CD4-positive, alpha-beta T cell treated with Interleukin-10 for 1 hour (primary cell): ENCODE measurements at places on chromosomes 2 and 18.

GRCh38 chr2:174773215-174773614 lies 8.9 kb upstream of the CHRNA1 start:
- DNase-seq: no peak

DNA sequence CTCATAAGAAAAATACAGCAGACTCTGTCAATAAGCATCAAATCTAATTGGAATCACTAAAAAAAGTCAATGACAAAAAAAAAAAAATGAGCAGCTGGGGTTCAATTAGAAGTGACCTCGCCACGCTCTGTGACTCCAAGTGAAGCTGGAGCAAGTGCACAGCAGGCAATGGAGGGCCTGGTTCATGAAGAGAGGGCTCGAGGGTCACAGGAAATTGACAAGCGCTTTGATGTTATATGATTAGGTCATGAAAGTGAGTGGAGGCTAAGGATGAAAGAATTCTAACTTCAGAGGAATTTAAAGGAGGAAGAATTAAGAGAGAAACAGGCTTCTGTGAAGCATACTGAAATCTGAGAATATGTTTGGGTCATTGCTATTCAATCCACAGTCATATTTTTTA lies 85.4 kb upstream of the TMEM18 start:
- no peak for DNase-seq

GRCh38 chr18:75125382-75126331 lies 83.3 kb downstream of the PTGR3 start:
- DNase-seq: no peak

- DNase-seq: no peak
Measured at GRCh38 chr2:10548626-10549025, 100.5 kb upstream of the ODC1 start.

DNA sequence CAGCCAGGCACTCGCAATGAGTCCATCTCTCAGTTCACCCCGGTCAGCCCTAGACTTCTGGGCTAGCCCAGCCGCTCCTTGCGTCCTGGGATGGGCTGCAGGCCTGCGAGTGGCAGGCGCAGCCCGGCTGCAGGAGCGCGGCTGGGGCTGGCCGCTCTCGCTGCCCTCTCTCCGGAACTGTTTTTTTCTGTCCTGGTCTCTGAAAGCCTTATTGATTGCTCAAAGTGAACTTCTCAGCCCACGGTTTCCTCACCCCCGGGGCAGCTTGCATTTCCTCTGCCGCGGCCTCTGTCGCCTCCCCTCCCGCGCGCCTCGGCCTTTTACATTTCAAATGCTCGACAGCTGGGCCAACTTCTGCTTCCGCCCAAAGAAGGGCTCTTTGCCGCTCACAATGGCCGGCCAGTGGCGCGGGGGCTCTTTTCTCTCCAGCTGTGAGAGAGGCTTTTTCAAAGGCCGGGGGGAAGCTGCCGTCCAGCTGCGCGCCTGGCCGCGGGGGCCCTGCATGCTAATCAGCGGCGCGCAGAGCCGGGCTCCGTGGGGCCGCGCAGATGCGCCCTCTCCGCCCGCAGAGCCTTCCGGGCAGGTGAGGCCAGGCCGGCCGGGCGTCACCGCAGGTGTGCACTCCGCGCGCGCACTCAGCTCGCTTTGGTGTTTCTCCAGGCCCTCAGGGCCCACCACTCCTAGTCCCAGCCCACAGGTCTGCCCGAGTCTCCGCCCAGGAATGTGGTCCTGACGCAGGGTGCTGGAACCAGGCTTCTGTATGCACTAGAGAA lies 513.8 kb downstream of the RNF144A start:
- DNase-seq: peak; percentile 32

DNA sequence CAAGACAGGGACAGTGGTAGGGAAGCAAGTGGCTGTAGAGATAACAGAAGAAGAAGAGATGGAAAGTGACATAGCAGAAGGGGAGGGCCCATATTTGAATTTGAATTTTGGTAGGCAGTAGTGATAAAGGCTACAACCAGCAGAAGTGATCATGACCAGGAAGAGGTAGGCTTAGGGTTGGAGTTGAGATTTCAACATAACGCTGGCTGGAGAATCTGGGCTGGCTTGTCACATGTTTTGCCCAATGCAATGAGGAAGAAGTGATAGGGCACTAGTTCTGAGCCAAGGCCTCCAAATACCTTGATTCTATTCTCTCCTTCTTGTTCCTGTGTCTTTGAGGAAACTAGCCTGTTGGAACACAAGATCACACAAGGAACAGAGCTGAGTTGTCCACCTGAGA lies 69.4 kb downstream of the SCG2 start:
- no peak for DNase-seq

GRCh38 chr2:219495531-219496122 lies 3.1 kb upstream of the GMPPA start:
- peak; percentile 66 for DNase-seq

DNA sequence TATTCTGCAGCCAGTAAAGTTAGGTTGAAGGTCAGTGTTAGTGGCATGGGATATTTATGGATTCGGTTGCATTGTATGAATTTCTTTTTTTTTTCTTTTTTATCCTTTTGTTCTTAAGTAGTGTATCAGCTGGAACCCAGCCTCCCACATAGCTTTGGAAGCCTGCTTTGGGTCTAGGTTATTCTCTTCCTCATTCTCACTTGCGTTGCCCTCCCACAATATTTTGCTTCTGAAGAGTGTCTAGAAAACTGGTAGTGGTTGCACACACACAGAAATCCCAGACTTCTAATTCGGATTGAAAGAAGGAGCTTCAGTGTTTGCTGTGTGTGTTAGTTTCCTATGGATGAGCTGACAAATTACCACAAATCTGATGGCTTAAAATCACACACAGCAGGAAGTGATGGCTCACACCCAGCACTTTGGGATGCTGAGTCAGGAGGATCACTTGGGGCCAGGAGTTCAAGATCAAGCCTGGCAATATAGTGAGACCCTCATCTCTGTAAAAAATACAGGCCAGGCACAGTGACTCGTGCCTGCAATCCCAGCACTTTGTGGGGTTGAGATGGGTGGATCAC lies 104.8 kb downstream of the ARL4C start:
- DNase-seq: no peak

GRCh38 chr2:69489793-69490192 lies 52.6 kb upstream of the NFU1 start:
- DNase-seq: no peak

- DNase-seq: no peak
Measured at GRCh38 chr18:40962784-40963183, 992.2 kb upstream of the PIK3C3 start.

DNA sequence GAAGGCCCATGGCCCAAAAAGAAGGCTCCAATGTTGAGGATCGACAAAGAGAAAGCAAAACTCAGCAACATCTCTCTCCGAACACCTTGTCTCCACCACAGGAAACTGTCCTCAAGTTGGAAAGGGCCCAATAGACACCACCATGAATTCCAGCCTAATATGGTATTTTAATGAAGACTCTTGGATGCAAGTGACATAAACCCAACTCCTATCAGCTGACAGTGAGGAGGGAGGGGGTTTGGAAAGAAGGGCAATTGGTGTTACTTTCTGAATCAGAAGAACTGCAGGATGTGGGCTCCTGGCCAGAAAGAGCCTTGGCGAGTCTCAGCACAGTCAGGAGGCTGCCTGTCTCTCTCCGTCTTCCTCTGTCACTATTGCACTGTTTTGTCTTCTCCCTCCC lies 40.3 kb upstream of the SIGLEC15 start:
- DNase-seq: peak; percentile 33

DNA sequence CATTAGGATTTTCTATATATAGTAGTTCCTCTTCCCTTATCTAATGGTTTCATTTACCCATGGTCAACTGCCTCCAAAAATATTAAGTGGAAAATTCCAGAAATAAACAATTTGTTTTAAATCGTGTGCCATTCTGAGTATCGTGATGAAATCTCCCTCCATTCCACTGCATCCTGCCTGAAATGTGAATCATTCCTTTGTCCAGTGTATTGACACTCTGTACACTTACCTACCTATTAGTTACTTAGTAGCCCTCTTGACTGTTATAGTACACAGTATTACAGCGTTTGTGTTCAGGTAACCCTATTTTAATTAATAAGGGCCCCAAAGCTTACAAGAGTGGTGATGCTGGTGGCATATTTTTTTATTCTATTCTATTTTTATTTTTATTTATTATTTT lies 26.2 kb downstream of the TAF4B start:
- DNase-seq: no peak

DNA sequence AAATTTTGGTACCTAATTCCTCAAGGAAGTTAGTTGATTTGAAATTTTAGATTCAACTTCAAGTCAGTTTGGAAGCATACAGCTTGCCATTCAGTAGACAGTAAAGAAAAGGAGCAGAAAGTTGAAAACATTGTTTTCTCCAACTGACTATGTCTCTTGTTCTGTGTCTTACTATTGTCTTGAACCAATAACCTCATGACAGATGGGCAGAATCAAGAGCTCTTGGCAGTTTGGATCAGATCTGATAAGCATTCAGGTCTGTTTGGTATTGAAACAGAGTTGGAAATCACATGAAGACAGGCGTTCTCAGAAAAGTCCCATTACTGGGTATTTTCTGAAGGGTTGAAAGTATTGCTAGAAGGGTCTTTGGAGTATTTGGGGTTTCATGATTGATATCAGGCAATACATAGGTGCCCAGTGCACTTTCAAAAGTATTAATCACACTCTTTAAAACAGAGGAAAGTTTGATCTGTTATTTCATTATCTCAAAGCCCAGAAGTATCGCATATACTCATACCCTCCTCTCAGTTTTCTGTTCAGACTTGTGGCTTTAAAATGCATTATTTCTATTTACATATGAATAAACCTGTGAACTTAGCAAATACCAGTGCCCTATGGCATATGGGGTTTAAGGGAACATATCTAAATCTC lies 428.4 kb upstream of the ZEB2 start:
- no peak for DNase-seq

DNA sequence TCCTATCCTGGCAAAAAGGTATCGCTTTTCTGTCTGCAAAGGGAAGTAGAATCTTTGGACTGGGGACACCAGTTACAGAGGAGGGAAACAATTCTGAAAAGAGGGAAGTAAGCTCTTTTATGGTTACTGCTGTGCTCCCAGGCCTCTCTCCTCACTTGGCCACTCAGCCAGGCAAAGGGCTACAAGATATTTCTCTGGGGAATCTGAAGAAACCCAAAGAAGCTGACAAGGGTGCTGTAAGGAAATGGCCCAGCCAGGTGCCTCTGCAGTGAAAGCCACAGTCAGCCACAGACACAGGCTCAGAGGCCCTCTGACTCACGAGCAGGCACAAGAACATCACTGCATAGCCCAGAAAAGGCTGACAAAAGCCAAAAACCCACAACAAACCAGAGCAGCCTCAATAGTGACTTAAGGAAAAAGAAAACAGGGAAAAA lies 5.8 kb downstream of the HDLBP start:
- DNase-seq: peak; percentile 70

- DNase-seq: no peak
Measured at GRCh38 chr2:191670076-191670475, 7.9 kb upstream of the NABP1 start.

GRCh38 chr18:58756148-58756547 lies 84.9 kb downstream of the MALT1 start:
- DNase-seq: no peak

GRCh38 chr18:35577045-35577848 lies 4.3 kb upstream of the GALNT1 start:
- DNase-seq: no peak

DNA sequence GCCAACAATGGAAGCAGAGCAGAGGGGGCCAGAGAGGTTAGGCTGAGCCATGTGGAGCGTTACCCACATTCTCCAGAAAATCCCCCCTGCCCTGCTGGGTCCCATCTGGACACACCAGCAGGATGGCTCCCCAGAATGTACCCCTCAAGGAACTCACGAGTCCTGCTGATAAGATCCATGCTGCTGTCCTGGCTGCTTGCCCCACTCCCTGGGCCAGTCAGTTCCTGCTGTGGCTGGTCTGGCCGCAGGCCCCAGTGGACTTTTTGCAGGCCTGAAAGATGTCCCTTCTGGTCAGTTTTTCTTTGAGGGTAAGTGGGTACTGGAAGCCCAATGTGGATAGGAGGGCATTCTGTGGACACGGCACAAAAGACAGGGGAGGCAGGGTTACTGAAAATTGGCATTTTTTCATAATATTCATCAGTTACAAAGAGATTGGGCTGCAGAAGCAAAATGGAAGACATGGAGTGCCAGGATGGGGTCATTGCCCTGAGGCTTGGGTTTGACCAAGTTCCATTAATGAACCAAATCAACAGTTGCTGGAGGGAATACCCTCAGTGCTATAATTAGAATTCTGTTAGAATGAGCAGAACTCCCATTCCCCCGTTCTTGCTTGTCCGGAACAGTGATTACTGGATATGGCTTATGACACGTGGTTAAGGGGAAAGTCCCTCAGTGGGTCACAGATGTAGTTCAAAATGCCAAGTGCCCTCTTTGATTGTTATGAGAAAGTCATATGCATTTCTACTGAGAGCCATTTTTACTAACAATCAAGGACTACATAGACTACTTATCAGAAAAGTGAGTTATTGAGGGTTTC lies 38.7 kb downstream of the SLC4A5 start:
- no peak for DNase-seq

DNA sequence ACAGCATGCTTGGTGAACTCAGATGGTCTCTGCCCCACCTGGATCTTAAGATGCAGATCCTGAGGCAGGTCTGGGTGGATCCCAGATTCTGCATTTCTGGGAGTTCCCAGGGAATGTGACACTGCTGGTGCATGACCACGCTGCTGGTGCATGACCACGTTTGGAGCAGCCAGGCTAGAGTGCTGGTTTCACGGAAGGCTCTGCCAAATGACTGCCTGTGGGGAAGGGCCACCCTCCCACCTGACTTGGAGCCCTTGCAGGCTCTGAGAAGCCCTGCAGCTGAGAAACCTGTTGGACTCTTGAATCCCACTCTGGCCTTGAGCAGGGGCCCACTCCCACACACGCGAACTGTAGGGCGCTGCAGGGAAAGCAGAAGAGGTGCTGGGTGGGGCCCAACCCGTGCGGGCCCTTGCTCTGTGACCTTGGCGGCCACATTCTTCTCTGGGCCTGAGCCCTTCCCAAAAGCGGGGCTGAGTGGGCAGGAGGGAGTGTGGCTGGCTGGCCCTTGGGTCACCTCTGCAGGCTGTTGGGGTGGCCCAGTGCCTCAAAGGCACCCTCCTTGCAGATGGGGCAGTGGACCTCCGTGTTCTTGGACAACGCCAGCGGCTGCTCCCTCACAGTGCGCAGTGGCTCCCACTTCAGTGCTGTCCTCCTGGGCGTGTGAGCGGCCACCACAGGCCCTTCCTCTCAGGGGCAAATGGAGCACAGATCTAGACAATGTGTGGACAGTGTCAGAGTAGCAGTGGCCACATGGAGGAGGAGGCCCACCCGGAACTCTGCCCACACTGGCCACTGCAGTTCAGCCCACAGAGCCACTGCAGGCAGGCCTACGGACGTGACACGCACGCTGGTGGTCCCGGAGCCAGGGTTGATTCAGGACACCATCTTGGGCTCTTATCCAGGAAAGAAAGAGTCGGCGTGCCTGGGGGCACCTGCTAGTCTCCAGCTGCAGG lies 7.9 kb downstream of the ERFE start:
- no peak for DNase-seq
